ENCODE measurements at places on chromosomes 1 and 21. TPM values are rescaled to one million over a fixed set of nuclear protein-coding genes. Genes with fewer than 3 reads are reported as not detected.

GRCh38 chr1:89563957-89564604 is 39.5 kb downstream of the LRRC8B start:
- ATAC-seq = peak; percentile 67

GRCh38 chr1:163459539-163459938 is 137.8 kb downstream of the NUF2 start:
- no peak for ATAC-seq

GRCh38 chr1:117843791-117844190 is 85.6 kb downstream of the GDAP2 start:
- ATAC-seq = no peak

DNA sequence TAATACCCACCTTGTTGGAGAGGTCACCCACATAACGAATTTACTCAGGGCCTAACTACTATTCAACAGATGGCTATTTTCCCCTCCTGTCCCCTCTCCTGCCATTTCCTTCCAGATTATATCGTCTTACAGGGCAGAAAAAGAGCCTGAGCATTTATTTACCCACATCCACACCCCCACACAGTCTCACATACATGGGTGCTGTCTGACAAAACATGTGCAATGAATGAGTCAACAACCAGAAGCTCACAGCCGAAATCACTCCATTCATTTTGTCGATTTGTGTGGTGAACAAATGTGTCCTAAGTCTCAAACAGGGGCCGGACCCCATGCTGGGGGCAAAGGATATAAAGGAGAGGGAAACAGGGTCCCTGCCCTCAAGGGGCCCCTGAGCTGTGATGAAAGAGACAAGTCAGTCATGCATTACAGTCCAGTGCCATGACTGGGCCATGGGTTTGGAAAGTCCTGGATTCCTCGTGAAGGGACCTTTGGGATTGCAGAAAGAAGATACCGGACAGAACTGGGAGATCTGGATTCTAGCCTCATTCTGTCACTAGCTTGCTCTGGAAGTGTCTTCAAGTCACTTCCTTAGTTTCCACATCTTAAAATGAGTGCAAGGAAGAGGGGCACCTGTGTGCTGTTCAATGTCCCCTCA is 16.4 kb upstream of the ZNF683 start:
- no peak for ATAC-seq

- ATAC-seq = no peak
Measured at GRCh38 chr1:179251675-179252074, 22.2 kb upstream of the ABL2 start.

DNA sequence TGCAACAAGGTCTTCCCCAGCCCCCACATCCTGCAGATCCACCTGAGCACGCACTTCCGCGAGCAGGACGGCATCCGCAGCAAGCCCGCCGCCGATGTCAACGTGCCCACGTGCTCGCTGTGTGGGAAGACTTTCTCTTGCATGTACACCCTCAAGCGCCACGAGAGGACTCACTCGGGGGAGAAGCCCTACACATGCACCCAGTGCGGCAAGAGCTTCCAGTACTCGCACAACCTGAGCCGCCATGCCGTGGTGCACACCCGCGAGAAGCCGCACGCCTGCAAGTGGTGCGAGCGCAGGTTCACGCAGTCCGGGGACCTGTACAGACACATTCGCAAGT is 3.8 kb downstream of the ZBTB18 start:
- no peak for ATAC-seq

The LCE1E gene
- total RNA-seq = 0.52 TPM

The SYT14 gene
- 7.9 TPM for total RNA-seq

The FCN3 gene
- total RNA-seq = 5.5 TPM

The PCP4 gene
- total RNA-seq = 41.6 TPM
